ENCODE measurements at places on chromosomes 2 and 18.

DNA sequence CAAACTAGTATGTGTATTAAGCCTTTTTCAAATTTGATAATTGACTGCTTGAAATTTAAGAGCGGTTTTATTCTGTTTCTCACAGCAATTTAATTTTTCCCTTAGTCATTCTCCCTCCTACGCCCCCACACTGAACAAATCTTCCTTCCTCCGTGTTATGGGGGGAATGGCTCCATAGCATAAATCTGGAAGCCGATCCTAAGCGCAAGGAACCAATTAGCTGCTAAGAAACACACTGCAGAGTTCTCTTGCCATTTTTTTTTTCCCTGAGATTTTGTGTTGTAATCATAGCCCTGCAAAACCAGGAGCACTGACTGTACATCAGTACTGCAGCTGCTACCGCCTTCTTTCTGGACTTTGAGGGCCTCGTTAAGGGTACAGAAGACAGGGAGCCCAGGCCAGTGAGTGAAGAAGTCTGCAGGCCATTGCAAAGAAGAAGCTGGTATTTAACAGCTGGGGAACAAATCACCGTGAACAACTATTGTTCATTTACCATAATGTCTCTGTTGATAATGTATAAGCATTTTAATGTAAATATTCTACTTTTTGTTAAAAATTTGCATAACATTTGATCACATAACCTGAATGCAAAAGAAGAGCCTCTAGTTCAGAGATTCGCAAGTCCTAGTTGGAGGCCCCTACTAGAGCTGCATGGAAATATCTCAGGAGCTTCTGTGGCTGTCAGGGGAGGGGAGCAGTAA lies 264.0 kb downstream of the LRATD1 start:
- DNase-seq = no peak

DNA sequence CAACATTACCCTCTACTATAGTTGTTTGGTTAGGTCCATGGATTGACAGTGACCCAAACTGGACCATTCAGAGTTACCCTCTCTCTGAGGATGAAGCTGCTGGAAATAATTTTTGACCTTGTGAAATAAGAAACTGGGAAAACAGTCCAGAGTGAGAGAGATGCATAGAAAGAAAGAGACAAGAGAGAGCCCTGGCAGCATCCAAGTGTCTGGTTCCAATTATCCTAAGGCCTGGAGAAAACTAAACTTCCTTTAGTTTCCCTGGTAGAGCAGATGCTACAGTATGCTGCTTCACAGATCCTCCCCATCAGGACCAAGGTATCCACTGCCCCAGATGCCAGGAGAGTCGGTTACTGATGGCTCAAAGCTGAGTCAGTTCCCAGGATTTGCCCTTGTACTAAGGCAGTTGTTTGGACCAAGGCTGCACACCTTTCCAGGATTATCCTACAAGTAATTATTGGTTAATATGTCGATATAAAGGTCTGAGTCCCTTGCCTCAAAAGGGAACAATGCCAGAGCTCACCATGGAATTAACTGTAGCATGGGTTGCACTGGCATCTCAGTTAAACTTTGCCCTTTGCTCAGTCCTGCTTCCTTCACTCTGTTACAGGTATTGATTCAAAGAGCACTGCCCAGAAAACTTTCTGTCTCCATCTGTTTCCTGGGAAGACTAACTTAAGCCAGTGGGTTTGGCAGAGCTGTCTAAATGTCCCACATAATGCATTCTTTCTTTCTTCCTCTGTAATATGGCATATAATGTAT lies 14.6 kb upstream of the CHN1 start:
- no peak for DNase-seq

GRCh38 chr18:65659312-65659711 lies 91.5 kb upstream of the CDH7 start:
- no peak for DNase-seq

DNA sequence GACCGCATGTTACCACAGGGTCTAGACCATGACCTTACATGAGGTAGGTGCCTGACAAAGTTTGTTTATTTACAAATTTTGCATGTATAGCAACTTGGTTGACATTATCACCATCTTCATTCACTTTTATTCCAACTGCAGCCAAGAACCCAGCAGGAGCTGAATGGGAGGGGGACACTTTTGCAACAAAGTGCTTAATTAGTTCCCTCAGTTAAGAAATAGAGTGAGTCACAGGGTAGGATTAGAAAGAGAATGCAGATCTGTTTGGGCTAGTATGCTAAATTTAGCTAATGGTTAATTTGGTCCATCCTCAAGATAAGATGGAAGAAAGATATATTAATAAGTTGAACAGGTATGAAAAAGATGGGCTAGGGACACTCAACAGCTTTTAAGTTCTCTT lies 678.9 kb downstream of the ARHGAP15 start:
- no peak for DNase-seq

DNA sequence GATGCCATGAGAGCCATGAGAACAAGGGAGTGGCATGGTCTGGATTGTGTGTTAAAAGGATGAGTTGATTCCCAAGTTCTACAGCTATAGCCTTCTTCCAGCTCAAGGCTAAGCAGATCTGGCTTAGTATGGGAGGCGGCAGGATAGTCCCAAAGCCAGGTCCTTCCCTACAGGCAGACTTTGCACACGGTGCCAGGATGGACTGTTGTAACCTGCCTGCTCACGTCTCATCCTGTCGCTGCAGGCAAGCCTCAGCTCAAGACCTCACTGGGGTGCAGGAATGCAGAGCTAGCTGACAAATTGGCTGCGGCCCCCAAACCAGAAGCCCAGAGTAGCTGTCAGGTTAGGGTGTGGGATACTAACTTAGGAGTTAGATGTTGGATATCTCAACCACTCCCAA lies 28.8 kb upstream of the IGFBP5 start:
- no peak for DNase-seq

DNA sequence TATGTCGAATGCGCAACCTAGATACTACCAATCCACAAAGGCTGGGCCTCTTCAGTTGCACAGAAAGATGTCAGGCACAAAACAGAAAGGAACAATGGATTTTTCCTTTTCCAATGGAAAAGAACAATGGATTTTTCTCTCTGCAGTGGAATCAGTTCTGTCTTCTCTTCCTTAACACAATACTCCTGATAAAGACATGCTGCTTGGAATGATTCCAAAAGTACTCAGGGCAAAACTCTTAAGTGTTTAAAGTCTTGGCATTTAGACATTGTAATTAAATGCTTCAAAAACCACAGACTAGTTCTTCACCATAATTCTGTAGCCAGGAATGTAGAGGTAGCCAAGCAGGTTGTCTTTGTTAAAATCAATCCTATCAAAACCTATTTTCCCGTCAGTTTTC lies 46.7 kb upstream of the FLACC1 start:
- DNase-seq = no peak

GRCh38 chr18:36809590-36810381 lies 19.0 kb downstream of the TPGS2 start:
- DNase-seq = peak; percentile 21

- no peak for DNase-seq
These were observed 145.8 kb upstream of the ID2 start for GRCh38 chr2:8535821-8536685.

DNA sequence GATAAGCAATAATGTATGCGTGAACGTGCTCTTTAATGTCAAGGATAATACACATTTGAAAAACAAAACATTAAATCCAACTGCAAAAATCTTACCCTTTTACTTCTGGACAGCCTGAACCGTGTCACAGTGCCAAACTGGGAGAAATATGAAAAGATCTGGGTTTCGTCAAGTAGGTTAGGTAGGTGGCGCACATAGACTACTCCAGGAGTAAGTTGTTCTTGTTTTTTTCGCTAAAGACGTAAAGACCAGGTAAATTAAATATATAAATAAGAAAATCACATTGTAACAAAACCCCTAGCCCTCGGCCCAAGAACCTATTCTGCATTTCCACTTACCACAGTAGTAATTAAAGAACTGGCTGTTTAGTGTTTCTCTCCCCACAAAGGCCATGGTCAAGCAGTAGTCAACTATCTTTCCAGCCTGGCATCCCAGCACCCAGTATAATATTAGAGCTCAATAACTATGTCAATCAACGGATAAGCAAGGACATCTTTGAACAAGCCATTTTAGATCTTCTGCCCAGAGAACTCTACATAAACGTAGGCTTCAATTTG lies 1.1 kb downstream of the NIFK start:
- DNase-seq = no peak

- DNase-seq = peak; percentile 29
These were observed 64.1 kb downstream of the CHRNA1 start for GRCh38 chr2:174699993-174700766.

- DNase-seq = no peak
These were observed 40.2 kb upstream of the EML4 start for GRCh38 chr2:42128721-42129486.

- DNase-seq = no peak
These were observed 192.2 kb upstream of the LRRTM1 start for GRCh38 chr2:80496775-80497174.

GRCh38 chr18:7575465-7576028 lies 8.4 kb downstream of the PTPRM start:
- no peak for DNase-seq

DNA sequence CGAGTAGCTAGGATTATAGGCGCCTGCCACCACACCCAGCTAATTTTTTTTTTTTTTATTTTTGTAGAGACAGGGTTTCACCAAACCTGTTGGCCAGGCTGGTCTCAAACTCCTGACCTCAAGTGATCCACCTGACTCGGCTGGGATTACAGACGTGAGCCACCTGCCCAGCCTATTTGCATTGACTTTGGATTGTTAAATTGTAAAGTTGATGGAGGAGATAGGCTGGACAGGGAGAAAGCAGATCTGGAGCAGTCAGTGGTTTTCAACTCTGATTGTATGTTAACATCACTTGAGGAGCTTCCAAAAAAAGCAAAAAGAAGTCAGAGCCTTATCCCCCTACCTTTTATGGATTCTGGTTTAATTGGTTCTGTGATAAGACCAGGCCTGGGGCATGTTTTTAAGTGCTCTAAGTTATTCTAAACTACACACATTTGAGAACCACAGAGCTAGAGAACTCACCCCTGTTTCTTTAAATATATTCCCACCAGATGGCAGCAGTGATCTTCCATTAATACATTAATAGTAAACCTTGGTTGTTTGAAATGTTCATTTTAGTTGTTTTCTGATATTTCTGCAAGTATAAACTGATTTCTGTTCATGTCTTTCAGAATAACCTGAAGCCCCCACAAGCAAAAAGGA lies 7.5 kb downstream of the C2orf49 start:
- no peak for DNase-seq

DNA sequence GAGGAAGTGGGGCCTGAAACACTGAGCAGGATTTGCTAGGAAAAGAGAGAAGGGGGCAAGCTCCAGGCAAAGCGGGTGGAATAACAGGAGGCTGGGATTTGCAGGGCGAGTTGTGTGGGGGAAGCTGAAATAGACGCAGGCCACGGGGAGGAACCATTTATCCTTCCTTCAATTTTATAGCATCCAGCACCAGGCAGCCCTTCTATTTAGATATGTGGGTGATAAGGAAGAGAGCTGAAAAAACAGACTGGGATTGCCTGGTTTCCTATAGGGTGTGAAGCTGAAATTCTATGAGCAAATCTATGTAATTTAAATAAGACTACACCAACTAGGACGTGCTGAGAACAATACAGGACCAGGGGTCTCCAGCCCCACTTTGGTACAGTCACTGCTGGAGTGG lies 132.0 kb upstream of the REV1 start:
- DNase-seq = no peak

DNA sequence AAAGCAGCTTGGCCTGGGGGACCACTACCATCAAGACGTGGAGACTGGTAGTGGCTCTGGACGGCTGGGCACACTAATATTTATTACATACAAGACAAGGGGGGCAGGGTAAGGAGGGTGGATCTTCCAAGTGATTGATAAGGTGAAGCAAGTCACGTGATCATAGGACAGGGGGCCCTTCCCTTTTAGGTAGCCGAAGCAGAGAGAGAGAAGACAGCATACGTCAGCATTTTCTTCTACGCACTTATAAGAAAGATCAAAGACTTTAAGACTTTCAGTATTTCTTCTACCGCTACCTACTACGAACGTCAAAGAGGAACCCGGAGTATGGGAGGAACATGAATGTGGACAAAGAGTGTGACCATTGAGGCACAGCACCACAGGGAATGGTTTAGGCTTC lies 307.9 kb downstream of the RPIA start:
- no peak for DNase-seq

- DNase-seq = no peak
These were observed 280.7 kb upstream of the VWC2L start for GRCh38 chr2:214130114-214130513.

GRCh38 chr2:237519506-237520245 lies 32.6 kb downstream of the MLPH start:
- no peak for DNase-seq

GRCh38 chr18:75247611-75248421 lies 37.2 kb downstream of the TSHZ1 start:
- DNase-seq = no peak

DNA sequence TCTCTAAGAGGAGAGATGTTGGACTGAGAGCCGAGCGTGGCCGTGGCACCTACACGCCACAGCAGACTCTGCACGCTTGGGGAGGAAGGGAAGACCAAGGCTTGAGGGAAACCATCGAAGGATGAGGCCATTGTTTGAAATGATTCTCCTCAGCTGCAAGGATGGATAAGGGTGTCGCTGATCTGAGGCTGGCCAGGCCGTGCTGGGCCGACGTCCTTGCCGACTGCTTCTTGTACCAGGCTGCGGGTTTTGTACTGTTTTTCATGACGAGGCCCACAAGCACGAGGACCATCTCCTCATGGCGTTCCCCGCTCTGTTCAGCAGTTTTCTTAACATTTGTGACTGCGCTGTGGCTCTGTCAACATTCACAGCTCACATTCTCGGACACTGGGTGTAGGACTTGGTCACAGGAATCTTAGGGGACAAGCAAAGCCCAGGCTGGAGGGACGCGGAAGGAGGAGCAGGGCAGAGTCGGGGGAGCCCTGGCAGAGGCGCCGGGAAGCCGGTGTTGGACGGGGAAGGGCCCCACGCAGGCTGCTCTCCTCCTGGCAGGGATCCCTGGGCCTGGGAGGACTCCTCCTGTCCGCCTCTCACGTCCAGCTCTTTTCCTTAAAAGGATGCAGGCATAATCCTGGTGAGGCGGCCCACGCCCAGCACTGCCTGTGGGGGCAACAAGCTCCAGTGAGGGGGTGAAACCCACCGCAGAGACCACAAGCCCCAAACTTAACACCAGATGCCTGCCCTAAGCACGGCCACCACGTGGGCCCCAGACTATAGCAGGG lies 259.0 kb upstream of the SALL3 start:
- DNase-seq = no peak

- no peak for DNase-seq
These were observed 114.4 kb downstream of the CTNNA2 start for GRCh38 chr2:79627237-79627636.

DNA sequence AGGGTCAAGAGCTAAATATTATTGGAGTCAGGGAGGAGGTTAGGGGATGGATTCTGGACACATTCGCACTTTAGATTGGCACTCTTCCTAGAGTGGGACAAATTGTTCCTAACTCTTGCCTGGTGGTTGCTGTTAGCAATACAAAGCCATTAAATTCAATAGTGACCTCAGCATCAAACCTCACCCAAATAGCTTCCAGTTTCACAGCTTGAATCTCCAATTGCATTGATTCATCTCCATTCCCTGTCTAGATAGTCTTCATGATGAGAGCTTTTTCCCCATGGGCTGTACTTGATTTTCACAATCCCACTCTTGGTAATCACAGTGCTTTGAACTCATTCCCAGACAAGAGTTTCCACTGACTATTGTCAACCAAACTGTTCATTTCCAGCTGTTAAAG lies 585.9 kb upstream of the SYT4 start:
- DNase-seq = no peak

- DNase-seq = no peak
These were observed 59.6 kb downstream of the ZNF516 start for GRCh38 chr18:76435316-76435989.

- DNase-seq = no peak
These were observed 35.5 kb upstream of the PTMA start for GRCh38 chr2:231672617-231673347.

All from effector CD4-positive, alpha-beta T cell (primary cell).